ENCODE measurements at places on chromosomes 3 and 15.

DNA sequence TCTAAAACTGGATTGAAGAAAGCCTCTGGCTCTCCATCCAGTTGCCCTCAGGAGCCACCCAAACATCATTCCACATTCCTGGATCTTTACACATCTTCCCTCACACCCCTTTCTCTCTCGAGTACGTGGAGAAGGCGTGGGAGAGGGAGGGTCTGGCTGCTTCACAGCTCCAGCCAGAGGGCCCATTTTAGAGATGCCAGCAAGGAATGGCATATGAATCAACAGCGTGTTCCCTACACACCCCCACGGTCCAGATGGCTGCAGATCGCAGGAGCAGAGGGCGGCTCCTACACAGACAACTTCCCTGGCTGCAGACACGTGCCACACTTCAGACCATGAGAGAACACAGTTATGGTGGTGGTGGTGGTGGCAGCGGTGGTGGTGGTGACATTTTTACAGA is 280.1 kb downstream of the ERC2 start:
- DNase-seq = no peak

- no peak for DNase-seq
Observed at GRCh38 chr3:196096382-196096953, 14.6 kb upstream of the TFRC start.

DNA sequence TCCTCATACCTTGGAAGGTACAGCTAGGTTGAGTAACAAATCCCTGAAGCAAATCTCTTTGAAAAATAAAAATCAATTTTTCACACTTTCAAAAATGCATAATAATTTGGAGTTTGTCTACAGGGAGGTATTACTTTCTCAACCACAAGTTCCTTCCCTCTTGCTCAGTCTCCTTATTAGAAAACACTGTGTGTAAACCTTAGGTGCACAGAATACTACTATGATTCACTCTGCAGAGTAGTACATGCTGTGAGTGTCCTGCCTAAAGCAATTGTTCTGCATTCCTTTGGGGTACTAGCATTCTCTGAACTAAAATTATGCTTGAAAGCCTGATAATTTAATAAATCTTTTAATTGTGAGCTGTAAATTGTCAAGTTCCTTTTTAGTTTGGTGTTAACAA is 115.9 kb upstream of the EPHA3 start:
- no peak for DNase-seq

- no peak for DNase-seq
Observed at GRCh38 chr3:29440413-29441305, 159.8 kb downstream of the RBMS3 start.

DNA sequence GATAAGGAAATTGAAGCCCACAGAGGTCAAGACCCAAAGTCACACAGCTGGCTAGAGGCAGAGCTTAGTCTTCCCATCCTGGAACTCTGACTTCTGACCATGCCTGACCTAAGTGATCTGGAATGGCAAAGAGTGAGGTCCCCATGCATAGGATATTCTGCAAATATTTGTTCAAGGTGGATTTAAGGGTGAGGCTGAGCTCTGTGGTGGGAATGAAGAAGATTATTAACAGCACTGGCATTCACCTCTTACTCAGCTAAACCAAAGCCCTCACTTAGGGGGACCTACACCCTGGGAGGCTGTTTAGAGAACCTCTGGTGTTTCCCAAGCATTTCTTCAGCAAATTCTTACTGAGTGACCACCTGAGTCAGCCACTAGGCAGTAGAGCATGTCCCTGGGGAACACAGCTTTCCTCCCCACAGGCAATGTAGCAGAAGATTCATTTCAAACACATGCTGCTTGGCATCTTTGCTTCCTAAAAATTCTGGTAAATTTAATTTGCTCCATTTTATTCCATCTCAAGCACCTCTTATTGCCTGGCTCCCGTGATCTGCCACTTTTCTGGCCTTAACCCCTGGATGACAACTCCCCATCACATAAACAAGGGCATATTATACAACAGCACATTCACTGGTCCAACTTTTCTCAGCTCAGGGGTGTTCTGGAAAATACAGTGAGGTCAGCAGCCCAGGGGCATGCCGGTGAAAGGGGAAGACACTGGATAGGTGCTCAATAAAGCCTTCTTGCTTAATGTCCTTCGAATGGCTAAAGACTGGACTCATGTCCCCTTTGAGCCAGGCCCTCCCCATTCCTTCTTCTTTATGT is 176.0 kb downstream of the ABHD5 start:
- DNase-seq = no peak

GRCh38 chr15:40906991-40907802 is 12.9 kb downstream of the VPS18 start:
- no peak for DNase-seq

- DNase-seq = no peak
Observed at GRCh38 chr3:176927280-176927679, 270.0 kb downstream of the TBL1XR1 start.

DNA sequence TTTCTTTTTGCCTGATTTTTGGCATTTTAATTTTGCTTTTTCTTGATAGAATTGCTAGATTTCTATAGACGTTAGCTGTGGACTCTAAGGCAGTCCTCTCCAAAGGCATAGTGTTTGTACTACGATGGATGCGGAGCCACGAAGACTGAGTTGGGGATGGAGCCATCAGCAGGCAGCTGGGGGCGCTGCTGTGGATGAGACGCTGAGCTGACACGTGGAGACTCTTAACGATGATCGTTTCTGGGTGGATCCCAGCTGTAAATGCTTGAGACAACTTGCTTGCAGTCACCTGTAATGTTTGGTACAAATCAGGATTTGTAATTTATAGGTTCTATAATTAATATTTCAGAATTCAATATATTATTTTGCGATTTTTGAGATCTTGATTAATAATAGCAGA is 13.3 kb upstream of the PPP1R2 start:
- peak; percentile 64 for DNase-seq

GRCh38 chr3:125033135-125033534 is 22.7 kb downstream of the HEG1 start:
- DNase-seq = no peak

GRCh38 chr3:152519376-152519775 is 250.6 kb downstream of the MBNL1 start:
- DNase-seq = no peak

DNA sequence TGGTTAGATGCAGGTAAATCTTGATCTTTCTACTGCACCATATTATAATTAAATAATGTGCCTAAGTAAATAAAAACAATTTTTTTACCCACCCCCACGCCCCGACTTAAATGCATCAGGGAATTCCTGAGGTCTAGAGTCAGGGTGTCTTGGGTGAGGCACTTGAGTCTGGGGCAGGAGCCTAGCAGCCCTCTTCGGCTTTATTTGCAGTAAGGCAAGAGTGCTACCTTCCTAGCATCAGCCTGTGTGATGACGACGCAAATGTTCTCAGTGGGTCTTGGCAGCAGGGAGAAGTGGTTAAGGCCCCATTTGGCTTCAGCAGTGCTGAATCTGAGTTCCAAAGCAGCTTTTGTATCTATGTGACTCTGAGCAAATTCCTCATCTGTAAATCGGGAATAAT is 88.7 kb downstream of the POLR2M start:
- no peak for DNase-seq

DNA sequence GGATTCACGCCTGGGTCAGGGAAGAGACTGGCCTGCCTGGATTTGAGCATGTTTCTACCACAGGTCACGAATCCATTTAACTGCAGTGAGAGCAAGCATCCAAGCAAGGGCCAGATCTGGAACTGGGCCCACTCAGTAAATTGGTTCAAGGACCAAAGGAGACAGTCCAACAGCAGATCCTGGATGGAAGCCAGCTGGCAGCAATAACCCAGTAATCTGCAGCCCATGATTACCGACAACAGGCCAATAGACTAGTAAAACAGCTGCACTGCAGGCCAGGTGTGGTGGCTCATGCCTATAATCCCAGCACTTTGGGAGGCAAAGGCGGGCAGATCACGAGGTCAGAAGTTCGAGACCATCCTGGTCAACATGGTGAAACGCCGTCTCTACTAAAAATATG is 11.8 kb downstream of the SAMD7 start:
- DNase-seq = peak; percentile 44

DNA sequence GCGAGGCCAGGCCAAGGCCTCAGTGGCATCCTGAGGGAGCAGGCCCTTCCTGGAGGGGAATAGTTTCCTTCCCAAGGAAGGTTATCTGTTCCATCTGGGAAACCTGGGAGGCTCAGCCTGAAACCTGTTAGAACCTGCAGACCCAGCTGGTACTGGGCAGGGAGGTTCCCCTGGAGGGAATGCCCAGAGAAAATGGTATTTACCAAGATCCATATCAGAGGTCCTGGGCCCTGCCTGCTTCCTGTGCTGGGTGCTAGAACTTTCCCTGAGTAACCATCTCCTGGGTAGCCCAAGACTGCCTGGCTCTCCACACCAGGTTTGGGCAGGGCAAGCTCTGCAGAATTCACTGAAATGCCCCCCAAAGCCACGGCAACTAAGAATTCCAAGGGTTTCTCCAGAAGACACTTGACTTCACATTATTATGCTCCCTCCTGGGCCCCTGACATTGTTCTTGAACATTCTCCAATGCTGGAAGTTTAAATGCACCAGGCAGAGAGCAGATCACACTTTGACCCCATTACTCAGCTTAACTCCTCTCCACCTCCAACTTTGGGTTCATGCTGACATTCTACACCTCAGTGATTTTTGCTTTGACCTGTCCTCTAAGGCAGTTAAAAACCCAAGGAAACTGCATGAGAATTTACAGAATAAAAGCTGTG is 2.0 kb downstream of the CA12 start:
- no peak for DNase-seq

DNA sequence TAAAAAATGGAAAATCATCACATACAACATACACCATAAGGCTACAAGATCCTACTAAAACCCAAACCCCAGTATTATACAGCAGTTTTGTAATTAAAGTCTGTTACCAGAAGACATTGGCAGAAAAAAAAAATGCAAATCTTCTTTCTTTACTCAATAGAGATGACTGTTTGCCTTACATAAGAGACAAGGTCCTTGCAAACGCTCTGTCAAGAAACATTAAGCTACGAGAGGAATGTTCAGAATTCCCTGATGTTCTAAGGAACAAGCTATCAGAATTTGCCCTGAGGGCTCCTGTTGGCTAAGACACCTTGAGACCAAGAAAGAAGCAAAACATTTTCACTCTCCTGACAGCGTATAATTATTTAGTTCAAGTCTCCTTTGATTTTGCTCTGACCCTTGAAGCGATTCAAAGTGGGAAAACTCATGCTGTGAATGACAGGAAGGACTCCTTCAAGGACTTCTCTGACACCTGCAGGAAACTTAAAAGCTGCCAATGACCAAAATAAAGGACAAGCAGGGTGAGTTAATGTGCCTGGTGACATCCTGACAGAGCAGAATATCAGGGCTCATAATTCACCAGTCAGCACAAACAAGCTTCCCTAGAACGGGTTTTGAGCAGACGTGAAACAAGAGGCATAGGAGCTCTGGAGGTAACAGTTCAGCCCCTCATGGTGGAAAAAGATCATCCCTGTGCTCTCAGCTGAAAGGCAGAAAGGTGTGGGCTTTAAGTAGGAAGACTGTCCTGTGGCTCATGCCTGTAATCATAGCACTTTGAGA is 2.5 kb downstream of the SCAMP2 start:
- no peak for DNase-seq

DNA sequence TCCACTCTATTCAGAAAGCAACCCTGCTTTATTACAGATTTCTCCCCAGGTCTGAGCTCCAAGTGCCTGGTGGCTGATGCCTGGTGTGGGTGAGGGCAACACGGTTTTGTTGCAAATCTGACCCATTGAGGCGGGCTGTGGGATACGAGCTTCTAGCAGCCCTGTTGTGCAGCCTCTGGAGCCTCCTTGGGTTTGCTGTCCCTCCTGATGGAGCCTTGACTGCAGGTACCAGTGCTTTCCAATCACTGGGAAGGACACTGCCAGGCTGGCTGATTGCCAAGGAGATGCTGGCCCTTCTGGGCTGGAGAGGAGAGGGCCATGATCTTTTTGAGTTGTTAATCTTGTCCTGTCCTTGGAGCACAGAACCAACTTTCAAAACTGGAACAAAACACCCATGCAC is 151.0 kb upstream of the RGMA start:
- no peak for DNase-seq

- no peak for DNase-seq
Observed at GRCh38 chr3:115688418-115688817, 65.1 kb downstream of the GAP43 start.

GRCh38 chr3:63588895-63589294 is 63.6 kb upstream of the SNTN start:
- peak; percentile 3 for DNase-seq

DNA sequence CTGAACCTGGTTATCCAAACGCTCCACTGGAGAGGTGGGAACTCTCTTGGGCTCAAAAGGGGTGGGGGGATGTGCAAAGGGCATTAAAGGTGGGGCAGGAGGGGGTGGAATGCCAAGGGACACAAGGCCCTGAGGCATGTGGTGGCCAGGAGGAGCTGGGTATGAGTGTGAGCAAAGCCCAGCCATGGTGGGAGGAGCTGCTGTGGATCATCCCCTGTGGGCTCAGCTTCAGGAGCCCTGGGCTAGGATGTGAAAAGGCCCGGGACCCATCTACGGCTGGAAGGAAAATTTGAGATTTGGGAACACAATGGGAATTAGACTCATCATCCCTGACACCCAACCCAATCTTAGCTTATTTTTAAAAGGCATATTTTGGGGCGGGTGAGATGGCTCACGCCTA is 33.3 kb downstream of the MGLL start:
- DNase-seq = no peak

DNA sequence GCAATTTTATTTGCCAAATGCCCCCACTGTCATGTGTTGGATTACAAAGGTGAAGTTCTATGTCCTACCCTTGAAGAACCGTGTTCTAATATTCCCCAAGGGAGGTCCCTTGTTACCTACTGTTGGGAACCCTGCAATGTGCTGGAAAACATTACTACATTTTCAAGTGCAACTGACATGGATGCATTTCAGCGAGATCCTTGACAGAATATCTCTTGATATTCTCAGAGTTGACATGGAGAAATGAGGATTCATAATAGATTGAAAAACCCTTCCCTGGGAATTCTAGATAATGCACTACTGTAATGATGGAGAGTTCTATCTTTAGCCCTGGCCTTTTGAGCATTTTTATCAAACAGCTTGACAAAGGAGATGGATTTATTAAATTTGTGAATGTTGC is 397.4 kb downstream of the FEZF2 start:
- DNase-seq = no peak
